ENCODE measurements at places on chromosomes 7 and 10.

- H3K36me3 ChIP-seq: no peaks in the 10 kb centered on the region
- no peak overlapping the region for H3K4me3 ChIP-seq
- DNase-seq: no peak
- no peaks in the 10 kb centered on the region for H3K4me1 ChIP-seq
- H3K27ac ChIP-seq: no peak overlapping the region
Measured at GRCh38 chr7:144997512-144997911, 161.7 kb upstream of the TPK1 start.

- no peak overlapping the region for H3K4me3 ChIP-seq
- peaks cover 12% of the 10 kb centered on the region for H3K4me1 ChIP-seq
- H3K27me3 ChIP-seq: no peaks in the 10 kb centered on the region
- no peak for DNase-seq
Measured at GRCh38 chr7:101740981-101741725, 76.3 kb upstream of the CUX1 start.

- H3K36me3 ChIP-seq: no peaks in the 10 kb centered on the region
- no peak overlapping the region for H3K27ac ChIP-seq
- H3K27me3 ChIP-seq: no peaks in the 10 kb centered on the region
- H3K4me3 ChIP-seq: no peak overlapping the region
- DNase-seq: no peak
Measured at GRCh38 chr10:63719226-63719856, 198.1 kb downstream of the REEP3 start.

- DNase-seq: no peak
- H3K27me3 ChIP-seq: no peaks in the 10 kb centered on the region
- no peak overlapping the region for H3K4me3 ChIP-seq
- H3K27ac ChIP-seq: no peak overlapping the region
Measured at GRCh38 chr7:92925876-92926696, 89.7 kb upstream of the CDK6 start.

- no peak overlapping the region for H3K27ac ChIP-seq
- DNase-seq: no peak
- H3K27me3 ChIP-seq: no peaks in the 10 kb centered on the region
- H3K4me1 ChIP-seq: no peaks in the 10 kb centered on the region
Measured at GRCh38 chr7:2387897-2388636, 15.3 kb upstream of the CHST12 start.

- H3K36me3 ChIP-seq: peaks cover 1% of the 10 kb centered on the region
- H3K27me3 ChIP-seq: no peaks in the 10 kb centered on the region
- H3K4me3 ChIP-seq: no peak overlapping the region
- no peaks in the 10 kb centered on the region for H3K4me1 ChIP-seq
- H3K27ac ChIP-seq: no peak overlapping the region
Measured at GRCh38 chr10:62159351-62159750, 109.3 kb downstream of the RTKN2 start.

- no peak overlapping the region for H3K27ac ChIP-seq
- no peaks in the 10 kb centered on the region for H3K4me1 ChIP-seq
- H3K4me3 ChIP-seq: no peak overlapping the region
- DNase-seq: no peak
- no peaks in the 10 kb centered on the region for H3K27me3 ChIP-seq
Measured at GRCh38 chr10:89080660-89081059, 90.1 kb downstream of the FAS start.

DNA sequence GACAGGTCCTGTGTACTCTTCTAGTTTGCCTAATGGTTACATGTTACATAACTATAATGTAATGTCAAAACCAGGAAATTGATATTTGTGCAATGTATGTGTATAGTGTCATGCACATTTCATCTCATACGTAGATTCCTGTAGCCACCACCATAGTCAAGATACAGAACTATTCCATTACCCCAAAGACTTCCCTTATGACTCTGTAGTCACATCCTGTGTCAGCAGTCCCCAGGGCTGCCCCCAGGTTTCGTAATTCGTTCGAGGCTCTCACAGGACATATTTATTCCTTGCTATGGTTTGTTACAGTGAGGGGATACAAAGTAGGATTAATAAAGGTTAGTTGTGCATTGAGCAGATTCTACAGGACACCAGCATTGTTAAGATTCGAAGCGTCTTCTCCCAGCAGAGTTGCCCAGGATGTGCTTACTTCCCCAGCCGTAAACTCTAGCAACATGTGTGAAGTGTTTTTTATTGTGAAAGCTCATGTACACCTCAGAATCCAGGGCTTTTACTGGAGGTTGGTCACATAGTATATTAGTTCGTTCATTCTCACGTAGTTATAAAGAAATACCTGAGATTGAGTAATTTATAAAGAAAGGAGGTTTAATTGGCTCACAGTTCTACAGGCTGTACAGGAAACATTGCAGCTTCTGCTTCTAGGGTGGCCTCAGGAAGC is 18.6 kb downstream of the RABGEF1 start:
- no peaks in the 10 kb centered on the region for H3K27me3 ChIP-seq
- no peaks in the 10 kb centered on the region for H3K4me1 ChIP-seq
- H3K27ac ChIP-seq: no peak overlapping the region
- no peak overlapping the region for H3K4me3 ChIP-seq

All from trophoblast cell (in vitro differentiated cells and primary cell).